G401 (cell line): ENCODE measurements at places on chromosomes 7 and 10.

DNA sequence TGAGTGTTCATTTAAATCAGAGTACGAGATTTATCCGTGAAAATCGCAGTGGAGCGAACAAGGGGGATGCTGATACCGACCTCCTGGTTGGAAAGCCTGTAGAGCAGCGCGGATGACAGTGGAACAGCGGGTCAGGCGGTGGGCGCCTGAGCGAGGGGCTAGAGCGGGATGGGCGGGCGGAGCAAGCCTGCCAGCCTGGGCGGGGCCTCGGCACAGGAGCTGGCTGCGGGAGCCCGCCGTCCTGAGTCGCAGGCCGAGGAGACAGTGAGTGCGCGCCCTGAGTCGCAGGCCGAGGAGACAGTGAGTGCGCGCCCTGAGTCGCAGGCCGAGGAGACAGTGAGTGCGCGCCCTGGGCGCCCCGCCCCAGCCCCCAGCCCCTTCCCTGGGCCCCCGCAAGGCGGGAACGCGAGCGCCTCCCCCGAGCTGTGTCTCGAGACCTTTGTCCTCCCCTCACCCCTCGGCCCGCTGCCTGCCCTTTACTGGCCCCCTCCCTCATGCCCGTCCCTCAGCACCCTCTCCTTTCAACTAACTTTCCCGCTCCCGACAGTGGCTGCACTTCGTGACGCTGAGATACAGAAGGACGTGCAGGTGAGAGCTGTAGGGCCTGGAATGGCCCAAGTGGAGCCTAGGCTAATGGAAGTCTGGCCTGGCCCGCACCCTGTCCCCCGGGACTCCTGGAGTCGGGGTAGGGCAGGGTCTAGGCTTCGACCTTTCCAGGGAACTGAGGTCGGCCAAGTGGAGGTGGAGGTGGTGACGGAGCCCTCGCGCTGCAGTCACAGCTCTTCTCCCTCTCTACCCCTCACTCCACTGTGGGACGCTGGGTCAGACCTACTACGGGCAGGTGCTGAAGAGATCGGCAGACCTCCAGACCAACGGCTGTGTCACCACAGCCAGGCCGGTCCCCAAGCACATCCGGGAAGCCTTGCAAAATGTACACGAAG is at the start of gene AS3MT:
TSS of gene AS3MT (plus strand) at position 213 of the 941 bp plus-strand sequence. CDS start at position 336, 123 bp downstream.
- DNase-seq: peak; percentile 61

GRCh38 chr7:44150466-44150832 is 9.3 kb upstream of the MYL7 start:
- DNase-seq: no peak

DNA sequence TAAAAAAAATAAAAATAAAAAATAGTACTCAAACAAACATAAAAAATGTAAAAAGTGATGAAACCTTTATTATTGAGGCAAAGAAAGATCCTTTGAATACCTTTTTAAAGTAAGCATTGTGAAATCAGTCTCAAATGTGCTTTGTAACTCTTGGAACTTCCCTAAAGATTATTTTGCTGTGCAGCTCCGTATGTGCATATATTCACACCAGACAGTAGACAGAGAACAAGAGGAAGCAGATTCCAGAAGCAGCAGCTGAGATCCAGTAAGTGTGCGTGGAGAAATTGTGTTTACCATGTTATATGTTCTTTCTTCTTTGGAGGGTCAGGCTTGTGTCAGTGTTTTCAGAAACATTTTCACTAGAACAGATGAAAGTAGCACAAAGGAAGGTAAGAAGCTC is 324.9 kb downstream of the AGMO start:
- DNase-seq: no peak

- DNase-seq: peak; percentile 60
These were observed 21.1 kb upstream of the HBP1 start for GRCh38 chr7:107147464-107148393.

DNA sequence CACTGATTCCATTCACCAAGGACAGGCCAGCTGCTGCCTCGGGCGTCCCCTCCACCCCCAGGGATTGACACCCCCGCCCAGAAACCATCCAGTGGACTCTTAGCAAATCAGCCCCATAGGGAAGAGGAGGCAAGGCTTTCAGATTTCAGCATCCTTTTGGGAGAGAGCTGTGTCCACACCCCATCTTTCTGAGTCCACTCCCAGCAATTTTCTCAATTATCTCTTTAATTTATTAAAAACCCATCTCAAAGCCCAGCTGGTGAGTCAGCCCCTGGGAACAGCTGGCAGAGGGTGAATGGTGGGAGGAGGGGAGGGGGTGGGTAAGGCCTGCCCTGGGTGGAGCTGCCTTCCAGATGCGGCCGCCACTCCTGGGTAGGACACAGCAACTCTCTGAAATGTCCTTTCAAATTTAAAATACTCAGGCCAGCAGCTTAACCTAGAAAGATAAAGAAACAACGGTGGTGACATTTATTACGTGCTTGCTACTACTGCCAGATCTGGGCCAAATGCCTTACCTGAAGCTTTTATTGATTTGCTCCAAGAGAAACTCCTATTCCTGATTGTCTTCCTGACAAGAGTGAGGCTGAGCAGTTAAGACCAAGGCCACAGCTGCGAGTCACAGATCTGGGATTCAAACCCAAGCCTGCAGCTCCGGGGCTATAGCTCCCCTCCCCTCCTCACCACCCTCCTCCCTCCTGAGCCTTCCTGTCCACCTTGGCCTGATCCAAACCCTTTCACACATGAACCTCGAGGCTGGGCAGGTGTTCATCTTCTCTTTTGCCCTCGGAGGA is 120.4 kb downstream of the RGS10 start:
- DNase-seq: no peak

DNA sequence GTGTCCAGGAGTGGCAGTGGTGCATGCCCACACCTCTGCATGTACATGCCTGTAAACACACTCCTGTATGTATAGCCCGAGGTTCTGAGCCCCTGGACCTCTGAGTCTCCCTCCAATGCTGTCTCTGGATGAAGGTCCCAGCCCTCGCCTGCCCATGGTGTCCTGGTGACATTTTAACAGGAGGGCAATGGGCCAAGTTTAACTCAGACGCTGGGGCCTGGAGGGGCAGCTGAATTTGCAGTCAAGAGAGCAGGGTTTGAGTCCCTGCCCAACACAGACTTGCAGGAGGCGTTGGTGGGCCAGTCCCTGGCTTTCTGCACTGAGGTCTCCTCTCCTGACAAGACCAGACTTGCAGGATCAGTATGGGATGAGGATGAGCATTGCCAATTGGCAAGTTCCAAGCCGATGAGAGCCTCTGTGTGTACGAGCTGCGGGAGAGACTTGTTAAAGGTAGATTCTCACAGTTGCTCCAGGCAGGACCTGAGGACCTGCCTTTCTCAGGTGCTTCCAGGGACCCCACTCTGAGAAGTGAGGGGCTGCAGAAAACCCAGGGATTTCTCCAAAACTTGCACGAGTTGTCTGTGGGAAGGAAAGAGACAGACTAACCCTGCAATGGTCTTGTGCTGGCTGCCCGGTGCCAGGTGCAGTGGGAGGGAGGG is 141.9 kb downstream of the ELFN1 start:
- peak; percentile 71 for DNase-seq

GRCh38 chr10:34113504-34114225 is 701.4 kb downstream of the PARD3 start:
- DNase-seq: no peak

DNA sequence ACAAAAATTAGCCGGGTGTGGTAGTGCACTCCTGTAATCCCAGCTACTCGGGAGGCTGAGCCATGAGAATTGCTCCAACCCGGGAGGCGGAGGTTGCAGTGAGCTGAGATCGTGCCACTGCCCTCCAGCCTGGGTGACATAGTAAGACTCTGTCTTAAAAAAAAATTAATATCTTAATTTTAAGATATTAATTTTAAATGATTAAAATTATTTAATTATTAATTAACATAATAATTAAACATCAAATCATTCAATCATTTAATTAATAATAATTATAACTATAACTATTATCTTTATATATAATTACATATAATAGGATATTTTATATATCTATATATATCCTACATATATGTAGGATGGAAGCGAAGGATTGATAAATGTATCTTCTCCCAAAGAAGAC is 1.8 kb upstream of the HK1 start:
- no peak for DNase-seq

GRCh38 chr7:946256-946996 is 8.1 kb downstream of the ADAP1 start:
- DNase-seq: peak; percentile 57

DNA sequence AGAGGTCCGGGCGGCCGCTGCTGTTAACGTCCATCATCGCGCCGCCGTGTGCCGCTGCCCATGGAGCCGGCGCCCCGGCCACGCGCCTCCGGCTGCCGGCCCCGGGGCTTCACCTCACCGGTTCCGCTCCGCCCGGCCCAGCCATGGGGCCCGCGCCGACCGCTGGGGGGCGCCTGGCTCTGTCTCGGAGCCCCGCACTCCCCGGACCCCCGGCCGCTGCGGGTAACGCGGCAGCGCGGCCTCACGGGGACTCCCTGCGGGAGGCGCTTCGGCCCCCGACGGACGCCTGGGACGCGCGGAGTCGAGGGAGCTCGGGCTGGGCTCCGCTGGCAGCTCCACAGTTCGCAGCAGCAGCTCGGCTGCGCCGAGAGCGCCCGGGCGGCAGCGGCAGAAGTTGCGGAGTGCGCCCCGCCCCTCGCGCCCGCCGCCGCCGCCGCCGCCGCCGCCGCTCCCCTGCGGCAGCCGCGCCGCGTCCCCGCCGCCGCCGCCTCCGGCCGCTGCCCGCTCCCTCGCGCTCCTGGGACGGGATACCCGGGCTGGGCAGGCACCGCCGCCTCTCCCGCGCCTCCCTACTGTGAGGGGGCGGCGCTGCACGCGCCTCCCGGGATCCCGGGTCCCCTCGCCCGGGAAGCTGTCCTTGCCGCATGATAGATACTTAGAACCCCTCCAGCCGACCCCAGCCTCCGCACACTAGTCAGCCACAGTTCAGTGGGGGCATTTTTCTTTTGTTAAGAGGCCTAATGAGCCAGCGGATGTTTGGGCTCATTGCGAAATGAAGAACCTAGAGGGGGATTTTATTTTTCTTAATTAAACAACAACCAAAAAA is at the start of gene HTR7:
TSS of gene HTR7 (minus strand) at position 405 of the 826 bp plus-strand sequence. CDS start at position 37, 368 bp downstream.
- no peak for DNase-seq

GRCh38 chr7:47039904-47040303 is 542.0 kb downstream of the TNS3 start:
- peak; percentile 5 for DNase-seq

GRCh38 chr7:47498229-47499056 is 83.5 kb downstream of the TNS3 start:
- no peak for DNase-seq

DNA sequence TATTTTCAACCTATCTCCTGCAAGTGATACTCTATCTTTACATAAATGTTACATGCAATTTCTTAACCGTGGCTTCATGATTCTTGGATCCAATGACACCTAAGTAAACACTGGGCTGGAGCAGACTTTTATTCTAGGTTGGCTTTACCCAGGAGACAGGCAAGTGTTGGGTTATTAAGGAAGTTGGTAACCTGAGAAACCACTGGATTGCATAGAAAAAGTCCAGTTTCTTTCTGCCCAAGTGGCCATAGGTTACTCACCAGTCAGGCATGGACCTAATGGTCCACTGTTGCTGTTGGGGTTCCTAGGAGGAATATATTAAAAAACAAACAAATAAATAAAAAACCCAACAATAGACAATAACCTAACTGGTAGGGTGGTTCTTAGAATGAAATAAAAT is 112.8 kb downstream of the SEMA3D start:
- no peak for DNase-seq

GRCh38 chr7:141636053-141636452 is 65.9 kb downstream of the DENND11 start:
- DNase-seq: no peak

DNA sequence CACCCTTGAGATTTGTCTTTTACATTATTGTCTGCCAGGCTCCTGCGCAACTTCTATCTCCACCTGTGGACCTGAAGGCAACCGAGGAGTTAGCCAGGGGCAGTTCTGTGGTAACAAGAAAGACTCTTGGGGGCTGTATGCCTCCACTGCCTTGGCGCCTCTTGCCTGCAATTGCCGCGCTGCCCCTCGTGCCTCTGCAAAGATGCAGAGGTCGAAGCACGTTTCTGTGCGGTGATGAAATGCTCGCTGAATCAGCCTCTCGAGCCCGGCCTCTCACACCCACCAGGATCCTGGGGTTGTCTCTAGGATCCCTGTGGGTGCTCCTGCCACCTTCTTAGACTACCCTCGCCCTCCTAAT is 486 bp upstream of the LHFPL3 start:
- no peak for DNase-seq

GRCh38 chr10:129921801-129922597 is 42.1 kb downstream of the EBF3 start:
- DNase-seq: no peak

GRCh38 chr7:102944241-102944640 is 31.4 kb downstream of the LRRC17 start:
- no peak for DNase-seq

DNA sequence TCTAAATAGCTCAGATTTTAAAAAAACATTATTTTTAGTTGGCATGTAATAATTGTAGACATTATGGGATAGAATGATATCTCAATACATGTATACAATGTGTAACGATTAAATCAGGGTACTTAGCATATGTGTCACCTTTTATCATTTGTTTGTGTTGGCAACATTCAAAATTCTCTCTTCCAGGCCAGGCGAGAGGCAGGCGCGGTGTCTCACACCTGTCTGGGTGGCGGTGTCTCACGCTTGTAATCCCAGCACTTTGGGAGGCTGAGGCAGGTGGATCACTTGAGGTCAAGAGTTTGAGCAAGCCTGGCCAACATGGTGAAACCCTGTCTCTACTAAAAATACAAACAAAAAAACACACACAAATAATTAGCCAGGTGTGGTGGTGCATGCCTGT is 151.7 kb downstream of the RTKN2 start:
- no peak for DNase-seq

GRCh38 chr7:102284891-102285539 is 1.7 kb upstream of the SH2B2 start:
- DNase-seq: peak; percentile 32

GRCh38 chr10:119313644-119314043 is 106.3 kb downstream of the GRK5 start:
- DNase-seq: no peak

DNA sequence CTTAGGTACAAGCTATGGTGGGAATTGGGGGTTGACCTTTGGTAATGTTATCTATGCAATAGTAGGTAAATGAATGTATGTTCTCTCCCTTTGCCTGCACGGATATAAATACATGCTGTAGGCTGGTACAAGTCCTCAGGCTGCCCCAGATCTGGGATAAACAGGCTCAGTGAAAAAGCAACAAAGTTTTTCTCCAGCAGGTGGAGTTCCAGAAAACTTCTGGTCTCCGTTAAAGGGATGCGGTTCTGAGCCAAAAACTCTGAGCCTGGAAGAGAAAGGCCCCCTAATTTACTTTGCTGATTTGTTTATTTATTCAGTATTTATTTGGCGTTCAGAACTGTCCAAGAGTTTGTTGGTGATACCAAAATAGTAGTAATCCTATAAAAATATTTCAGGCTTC is 204.7 kb downstream of the ADRA2A start:
- DNase-seq: peak; percentile 17
